ENCODE measurements at places on chromosomes 12 and 14.
A peak's percentile ranks its signal among the peaks of the same experiment; 100 is the strongest.

DNA sequence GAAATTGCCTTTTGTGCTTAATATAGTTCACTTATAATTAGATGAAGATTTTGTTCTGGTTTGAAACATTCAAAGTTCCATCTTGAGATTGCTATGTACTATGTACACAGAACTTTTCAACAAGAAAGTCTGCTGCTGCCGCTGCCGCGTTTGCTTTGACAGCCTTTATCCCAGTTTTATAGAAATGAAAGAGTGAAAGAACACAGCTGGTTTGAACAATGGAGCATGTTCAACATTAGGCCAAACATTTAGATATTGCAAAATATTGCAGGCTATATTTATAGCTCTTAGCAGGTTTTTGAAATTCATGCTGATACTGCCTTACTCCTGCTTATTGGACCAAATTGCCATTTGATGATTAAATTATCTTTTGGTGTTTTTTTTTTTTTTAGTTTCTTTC is 299.8 kb upstream of the PRKD1 start:
- no peak for DNase-seq

DNA sequence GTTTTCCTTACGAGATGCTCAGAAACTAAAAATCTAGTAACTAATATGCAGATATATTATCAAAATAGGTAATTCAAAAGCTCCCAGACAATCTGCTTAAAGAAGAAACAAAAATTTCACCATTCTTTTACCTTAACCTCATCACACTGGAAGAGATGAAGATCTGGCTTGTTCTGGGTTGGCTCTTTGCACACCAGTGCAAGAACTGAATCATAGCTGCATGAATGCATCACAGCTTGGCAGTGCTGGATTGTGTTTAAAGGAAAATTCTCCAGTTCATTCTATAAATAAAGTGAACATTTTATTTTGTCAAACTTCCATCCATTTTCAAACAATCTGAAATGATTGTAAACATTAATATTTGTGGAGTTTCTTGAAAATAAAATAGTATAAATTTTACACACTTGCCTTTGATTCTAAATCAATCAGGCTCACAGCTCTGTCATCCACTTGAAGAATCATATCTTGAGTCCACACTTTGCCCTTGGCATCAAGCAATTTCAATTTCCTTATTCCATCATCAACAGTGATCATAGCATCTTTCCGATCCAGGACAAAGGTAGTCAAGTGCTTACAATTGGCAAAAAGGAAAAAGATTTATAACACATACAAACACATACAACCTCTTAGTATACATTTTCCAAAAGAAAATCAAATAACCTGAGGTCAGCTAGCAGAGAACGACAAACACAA is 119.8 kb downstream of the EPS8 start:
- no peak for DNase-seq

DNA sequence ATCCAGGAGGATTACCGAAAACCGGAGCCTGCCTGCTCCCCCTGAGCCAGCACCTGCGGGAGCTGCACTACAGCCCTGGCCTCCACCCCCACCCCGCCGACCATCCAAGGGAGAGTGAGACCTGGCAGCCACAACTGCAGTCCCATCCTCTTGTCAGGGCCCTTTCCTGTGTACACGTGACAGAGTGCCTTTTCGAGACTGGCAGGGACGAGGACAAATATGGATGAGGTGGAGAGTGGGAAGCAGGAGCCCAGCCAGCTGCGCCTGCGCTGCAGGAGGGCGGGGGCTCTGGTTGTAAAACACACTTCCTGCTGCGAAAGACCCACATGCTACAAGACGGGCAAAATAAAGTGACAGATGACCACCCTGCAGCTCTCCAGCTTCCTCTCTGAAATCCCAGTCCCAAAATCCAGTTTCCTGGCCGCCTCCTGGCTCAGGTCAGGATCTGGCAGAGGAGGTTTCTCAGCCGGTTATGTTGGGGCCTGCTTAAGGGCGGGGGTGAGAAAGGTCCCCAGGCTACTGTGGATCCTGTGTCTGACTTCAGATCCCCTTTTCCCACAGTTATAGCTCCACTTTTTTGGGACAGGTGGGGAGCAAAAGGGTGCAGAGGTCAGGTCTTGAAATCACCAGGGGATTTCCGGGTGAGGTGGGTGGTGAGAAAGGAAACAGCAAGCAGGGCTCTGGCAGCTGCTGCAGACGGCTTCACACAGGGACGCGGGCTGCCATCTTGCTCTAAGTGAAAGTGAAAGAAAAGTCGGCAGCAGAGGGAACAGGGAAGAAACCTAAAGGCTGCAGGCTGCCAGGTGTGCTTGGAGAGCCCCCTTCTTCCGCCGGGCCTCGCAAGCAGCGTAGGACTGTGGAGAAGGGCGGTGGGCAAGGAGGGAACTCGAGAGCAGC is at the start of gene TAPBPL:
TSS of gene TAPBPL (plus strand) at position 695 of the 897 bp plus-strand sequence. CDS start 207 bp downstream, outside the sequence.
- DNase-seq, result peak; percentile 85

GRCh38 chr12:45040977-45041376 is 9.9 kb downstream of the DBX2 start:
- DNase-seq, result no peak

DNA sequence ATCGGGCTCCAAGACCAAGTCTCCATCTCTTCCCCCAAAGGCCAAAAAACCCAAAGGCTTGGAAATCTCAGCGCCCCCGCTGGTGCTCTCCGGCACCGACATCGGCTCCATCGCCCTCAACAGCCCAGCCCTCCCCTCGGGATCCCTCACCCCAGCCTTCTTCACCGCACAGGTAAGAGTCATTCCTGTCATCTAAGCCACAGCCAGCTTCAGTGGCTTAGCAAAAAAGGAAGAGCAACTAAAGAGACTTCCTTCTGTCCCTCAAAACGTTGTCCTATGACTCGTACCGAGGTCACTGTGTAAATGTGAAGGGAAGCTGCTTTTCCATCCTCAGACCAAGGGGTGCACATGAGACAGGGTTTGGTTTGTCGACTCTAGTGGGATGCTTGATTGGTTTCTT is 53.4 kb downstream of the ELK3 start:
- DNase-seq, result no peak

DNA sequence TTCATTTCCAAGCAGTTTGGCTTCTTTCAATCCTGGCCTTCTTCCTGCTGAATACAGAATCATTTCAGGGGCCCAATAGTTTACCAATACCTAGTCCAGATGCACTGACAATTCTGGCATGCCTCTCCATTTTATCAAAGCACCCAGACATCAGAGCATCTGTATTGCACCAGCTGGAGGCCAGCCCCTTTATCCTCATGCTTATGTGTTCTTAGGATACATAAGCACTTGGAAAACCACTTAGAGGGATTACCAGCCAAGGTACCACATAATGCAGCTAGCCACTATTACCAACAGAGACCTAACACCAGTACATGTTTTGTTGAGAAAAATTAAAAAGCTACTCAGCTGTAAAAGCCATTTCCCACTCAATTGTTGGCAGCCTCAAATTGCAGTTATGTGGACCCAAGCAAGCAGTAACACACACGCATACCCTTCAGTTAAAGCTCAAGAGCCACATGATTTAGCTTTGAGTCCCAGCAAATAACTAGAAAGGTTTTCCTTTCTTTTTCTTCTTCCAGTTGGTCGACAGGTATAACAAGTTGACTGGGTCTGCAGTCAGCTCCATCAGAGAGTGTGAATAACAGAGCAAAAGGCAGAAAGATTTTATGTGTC is 263.8 kb downstream of the DIO2 start:
- DNase-seq, result no peak

DNA sequence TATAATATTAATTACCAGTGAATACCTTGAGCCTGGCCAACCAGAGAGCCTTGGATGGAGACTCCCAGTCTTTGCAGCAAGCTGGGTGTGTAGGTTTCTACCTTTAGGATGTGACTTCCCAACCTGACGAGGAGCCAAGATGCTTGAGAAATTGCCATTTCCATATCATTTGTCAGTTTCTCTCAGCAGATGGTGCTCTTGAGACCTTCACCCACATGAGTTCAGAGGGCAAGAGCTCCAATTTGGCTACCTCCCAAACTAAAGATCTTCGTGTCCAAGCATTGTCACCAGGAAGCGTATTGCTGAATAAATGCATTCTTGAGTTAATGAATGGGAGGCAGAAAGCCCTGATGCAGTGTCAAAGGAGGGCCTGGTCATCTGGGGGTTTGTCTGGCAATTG is 106.4 kb upstream of the TBX5 start:
- no peak for DNase-seq

GRCh38 chr12:25501549-25501948 is 51.5 kb downstream of the LMNTD1 start:
- no peak for DNase-seq

DNA sequence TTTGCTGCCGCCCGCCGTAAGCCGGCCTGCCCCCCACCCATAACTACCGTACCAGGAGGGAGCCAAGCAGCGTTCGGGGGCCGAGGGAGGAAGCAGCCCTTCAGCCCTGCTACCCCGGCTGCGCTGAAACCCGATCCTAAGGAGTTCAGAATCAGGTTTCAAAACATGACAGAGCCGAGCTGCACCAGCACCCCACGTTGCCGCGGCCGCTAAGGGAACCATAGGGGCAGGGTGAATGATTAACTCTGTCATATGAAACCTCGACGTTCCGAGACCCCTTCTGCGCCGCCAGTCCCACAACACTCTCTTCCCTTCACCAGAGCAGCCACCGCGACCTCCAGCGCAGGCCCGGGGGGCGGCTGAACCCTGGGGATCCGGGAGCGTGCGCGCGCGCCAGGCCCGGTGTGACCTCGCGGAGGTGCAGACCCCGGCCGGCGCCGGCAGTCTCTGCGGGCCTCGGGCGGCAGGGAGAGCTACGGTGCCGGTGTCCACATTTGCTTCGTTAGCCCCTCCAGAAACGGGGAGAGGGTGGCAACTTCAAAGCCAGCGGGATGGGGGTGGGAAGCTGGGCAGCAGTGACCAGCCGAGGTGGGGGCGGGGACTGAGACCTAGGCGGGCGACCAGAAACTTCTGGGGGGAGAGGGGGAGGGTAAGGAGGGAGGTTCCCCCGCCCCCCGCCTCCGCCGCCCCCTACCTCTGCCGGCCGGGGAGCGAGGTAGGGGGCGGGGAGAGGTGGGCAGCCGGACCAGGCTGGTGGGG is 1.6 kb downstream of the SIX4 start:
- DNase-seq, result peak; percentile 38

DNA sequence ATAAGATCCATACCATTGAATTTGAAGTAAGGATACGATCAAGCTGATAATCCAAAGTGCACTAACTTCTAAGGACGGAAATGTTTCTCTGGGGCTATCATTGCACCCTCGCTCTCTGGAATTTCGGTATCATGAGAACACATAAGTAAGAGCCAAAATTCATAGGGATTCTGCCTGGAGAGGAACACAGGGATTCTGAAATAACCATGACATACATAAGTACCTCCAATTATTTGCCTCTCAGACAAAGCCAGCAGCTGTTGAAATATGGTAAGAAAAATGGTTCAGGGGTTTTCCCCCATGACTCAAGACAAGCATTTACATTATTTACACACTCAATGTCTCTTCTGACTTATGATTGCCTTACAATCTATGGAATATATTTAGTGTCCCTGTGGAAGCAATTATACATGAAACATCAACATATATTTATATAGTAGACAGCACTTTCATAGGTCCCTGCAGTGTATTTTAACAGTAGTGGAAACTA is 1123.6 kb upstream of the SEL1L start:
- DNase-seq, result no peak

- peak; percentile 38 for DNase-seq
These were observed 403.7 kb downstream of the SLC6A15 start for GRCh38 chr12:84508851-84509260.

GRCh38 chr14:58701604-58702003 is 63.8 kb downstream of the DACT1 start:
- DNase-seq, result no peak

DNA sequence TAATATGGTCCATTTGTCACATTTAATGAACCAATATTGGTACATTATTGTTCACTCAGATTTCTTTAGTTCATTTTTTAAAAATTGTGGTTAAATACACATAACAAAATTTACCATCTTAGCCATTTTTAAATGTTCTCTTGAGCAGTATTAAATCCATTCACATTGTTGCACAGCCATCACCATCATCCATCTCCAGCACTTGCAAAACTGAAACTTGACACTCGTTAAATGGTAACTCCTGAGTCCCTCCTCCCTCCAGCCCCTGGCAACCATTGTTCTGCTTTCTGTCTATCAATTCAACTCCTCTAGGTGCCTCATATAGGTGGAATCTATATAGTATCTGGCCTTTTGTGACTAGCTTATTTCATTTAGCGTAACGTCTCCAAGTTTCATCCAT is 86.4 kb downstream of the ACACB start:
- no peak for DNase-seq

DNA sequence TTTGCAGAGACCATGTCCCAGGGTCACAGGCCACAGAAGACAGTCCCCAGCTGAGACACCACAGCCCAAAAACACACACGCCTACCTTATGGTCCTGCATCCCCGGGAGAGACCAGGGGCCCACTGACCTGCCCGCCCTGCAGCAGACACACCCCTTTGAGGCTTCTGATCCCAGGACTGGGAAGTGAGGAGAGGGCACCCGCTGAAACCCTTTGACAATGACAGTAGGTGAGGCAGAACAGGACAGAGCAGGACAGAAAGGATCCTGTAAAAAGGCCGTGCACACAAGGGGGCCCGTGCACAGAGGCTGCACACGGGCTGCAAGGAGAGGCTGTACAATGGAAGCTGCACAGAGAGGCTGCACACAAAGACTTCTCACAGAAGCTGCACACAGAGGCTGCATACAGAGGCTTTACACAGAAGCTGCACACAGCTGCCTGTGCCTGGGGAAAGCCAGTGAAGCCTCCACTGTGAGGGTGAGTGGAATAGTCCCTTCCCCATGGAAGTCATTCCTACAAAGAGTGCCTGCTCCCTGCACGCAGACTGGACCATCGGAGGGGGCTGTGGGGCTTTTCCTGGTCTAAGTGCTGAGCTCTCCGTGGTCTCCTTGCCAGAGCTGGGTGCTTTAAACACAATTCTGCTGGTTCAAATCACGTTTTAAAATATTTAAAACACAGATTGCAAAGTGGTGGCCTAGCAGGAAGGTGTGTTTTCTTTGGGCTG is 16.6 kb upstream of the SFSWAP start:
- no peak for DNase-seq

GRCh38 chr14:68633131-68633991 is 159.5 kb downstream of the ZFP36L1 start:
- DNase-seq, result peak; percentile 17
